ENCODE measurements at places on chromosomes 16 and 17.

GRCh38 chr17:79789943-79790804 lies 6.7 kb downstream of the CBX8 start:
- no peak for DNase-seq

- DNase-seq = no peak
Observed at GRCh38 chr16:15798671-15799070, 58.2 kb downstream of the MYH11 start.

- no peak for DNase-seq
Observed at GRCh38 chr16:11140867-11141266, 115.1 kb downstream of the SOCS1 start.

DNA sequence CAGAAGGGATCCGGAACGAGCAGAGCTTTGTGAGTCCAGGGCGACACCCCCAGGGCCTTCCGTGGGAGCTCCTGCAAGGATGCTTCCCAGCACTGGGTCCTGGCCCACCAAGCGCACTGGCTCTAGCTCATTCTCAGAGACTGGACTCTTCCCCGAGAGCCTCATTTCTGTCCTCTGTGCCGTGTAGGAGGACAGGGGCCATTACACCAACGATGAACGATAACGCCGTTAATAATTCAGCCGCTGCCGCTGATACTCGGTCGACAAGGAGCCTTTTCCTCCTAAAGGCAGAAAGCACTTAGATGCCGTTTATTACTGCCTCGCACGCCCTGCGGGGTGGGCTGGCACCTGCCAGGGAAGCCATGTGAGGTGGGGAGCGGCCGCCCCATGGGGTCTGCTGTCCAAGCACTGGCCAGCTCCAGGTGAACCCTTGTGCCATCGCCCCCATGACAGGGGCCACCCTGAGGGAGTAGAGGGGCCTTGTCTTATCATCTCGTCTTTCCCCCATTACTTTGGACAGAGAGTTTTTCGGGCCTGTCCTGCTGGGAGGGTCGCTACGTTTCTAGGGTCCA lies 33.5 kb downstream of the TBC1D16 start:
- no peak for DNase-seq

DNA sequence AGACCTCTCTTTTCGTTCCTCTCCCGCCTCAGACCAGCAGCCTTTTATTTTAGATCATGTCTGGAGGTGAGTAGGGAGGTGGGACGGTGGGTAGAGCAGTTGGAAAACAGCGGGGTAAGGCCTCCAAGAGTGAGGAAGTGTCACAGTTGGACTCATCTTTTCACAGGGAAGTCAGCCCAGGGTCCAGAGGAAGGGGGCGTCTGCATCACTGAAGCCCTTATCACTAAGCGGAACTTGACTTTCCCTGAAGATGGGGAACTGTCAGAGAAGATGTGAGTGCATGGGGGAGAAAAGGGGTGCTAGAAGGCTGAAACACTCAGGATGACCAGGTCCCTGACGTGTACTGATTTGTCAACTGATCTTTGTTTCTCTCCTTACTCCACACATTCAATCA lies 461 bp downstream of the LRRC46 start:
- DNase-seq = no peak

DNA sequence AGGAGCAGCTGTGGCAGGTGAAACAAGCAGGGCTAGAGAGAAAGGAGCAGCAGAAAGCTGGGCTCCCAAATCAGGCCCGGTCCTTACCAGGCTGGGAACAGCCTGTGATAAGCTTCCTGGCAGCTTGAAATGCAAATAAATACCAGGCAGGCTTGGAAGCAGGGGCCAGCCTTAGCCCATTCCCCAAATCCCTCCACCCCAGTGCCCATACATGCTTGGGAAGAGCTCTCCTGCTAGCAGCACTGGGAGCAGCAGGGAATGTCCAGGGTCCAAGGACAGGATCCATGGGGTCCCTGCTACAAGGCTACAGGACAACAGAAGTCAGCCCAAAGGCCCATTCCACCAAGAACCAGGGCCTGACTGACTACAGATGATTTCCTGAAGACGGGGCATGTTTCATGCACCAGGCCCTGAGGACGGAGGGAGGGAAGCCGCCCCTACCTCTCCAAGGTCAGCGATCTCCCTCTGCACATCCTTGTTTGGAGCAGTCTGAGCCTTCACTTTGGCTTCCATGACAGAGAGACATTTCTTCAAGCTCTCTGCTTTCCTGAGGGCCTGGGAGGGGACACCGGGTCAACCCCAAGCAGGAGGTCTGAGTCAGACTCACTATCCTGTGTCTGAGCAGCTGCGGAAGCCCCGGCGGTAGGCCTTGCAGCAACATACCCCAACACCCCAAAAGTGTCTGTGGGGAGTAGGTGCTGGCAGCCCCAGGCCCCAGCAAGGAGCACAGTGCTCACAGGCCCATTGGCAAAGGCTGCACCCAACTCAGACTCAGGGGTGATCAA lies 2.6 kb upstream of the EXOSC6 start:
- no peak for DNase-seq

DNA sequence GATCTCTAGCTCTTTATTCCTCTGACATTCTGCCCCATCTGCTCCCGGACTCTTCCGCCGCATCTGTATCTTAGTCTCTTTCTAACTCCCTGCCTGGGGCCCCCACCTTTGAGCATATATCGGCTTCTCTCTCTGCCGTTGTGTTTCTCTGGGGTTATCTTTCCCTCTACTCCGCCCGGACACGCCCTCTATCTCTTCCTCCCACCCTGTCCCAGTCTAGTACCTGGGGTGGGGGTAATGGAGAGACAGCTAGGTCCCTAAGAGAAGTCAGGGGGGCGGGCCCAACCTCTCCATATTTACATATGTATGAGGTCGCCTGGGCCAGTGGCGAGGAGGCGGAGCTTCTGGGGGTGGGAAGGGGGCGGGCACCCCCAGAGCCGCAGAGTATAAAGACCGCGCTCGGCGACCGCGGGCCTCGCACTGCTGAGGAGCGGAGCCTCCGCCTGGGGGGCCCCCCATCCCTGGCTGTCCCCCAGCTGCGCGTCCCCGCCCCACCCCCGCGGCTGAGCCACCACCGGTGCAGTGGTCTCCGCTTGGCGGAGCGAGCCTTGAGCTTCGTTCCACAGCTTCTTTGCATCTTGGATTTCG lies at the start of gene ATP1B2:
Gene ATP1B2, plus strand, starts transcription at position 418 of the 588 bp plus-strand sequence. CDS start 593 bp downstream, outside the sequence.
- DNase-seq = no peak

GRCh38 chr17:79214940-79215604 lies 140.4 kb downstream of the ENGASE start:
- DNase-seq = no peak

DNA sequence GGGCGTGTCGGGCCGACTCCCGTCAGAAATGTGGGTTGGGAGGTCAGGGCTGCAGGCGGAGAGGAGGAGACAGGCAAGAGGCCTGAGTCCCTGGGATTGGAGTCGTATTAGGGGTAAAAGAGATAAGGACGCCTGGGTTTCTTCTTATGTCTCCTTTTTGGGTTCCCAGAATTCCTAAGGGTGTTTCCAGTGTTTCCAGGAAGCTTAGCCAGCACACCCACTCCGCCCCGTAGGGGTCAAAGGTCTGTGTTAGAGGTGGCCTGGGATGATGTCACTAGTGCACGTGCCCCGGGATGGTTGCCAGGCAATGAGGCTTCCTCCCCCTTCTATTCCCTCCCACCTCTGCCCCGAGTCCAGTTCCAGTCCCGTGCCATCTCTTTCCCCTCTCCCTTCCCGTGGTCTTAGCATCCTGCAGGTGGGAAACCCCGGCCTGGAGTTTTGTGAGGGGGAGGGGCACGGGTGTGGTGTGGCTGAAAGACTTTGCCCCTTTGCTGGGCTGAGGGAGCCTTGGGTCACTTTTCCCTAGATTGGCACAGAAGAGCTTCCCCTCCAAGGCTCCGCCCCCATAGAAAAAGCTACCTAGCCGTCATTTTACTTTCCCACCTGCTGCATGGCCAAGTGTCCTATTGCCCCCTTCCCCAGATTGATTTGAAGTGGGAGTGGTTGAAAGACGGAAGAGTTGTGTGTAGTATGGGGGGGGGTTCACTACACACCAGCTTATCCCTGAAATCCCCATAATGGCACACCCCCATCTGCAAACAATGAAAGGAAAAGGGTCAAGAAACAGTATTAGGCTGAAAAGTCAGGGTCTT lies 2.8 kb downstream of the KDM6B start:
- peak; percentile 89 for DNase-seq

DNA sequence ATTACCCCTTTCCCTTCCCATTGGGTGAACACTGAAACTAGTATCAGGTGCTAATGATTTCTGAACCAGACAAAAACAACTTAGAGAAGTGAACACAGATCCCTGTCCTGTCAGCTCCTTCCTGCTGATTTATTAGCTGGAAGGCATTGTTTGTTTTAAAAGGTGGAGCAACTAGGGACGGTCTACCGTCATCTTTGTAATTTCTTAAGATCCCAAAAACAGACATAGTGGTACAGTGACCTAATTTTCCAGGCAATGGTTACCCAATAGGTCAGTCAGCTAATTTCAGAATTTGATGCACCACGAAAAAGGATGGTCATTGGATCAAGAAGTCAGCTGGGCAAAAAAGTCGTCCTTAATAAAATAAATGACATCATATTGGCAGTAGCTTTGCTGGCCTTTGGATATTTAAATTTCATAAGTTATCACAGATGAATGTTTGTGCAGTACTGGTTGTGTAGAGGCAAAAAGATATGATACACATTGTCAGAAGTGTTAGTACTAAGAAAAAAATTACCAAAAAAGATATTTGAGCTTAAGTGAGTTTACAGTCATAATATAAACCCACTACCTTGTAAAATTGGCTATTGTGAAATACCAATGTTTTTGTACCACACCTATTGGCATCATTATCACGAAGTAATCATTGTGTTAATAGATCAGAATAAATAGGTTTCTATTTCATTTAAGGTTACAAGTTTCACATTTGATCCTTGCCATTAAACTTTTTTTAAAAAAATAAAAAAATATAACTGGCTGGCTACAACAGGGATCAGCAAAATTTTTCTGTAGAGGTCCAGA lies 27.2 kb upstream of the KCNJ16 start:
- no peak for DNase-seq

GRCh38 chr17:29115961-29116803 lies 64.0 kb downstream of the MYO18A start:
- peak; percentile 67 for DNase-seq

GRCh38 chr16:49200223-49200820 lies 81.3 kb downstream of the CBLN1 start:
- DNase-seq = no peak

GRCh38 chr17:56319531-56319930 lies 166.3 kb downstream of the ANKFN1 start:
- DNase-seq = peak; percentile 83

DNA sequence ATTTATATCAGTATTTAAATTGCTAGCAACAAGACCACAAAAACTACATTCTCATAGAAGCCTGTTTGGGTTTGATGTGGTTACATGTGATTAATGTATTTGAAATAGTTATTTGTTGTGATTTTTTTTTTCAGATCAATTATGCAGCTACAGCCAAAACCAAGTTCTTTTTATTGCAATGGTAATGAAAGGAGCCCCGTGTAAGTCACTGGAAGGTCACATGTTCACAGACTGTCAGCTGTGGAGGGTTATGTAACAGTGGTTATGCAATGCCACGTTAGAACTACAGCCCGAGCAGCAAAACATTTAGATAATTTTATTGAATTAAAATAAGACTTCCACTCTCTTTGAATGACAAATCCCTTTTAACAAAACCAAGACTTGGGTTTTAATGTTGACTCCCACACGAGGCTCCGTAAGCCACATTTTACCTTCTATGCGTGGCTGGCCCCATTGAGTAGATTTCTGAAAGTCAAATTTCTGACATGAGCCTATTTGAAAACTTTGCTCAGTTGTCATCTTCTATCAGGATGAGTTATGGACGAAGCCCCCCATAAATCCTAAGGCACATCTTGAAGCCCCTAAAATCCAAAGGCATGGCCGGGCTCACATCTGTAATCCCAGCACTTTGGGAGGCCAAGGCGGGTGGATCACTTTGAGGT lies 41.8 kb upstream of the SEC14L1 start:
- DNase-seq = peak; percentile 51

DNA sequence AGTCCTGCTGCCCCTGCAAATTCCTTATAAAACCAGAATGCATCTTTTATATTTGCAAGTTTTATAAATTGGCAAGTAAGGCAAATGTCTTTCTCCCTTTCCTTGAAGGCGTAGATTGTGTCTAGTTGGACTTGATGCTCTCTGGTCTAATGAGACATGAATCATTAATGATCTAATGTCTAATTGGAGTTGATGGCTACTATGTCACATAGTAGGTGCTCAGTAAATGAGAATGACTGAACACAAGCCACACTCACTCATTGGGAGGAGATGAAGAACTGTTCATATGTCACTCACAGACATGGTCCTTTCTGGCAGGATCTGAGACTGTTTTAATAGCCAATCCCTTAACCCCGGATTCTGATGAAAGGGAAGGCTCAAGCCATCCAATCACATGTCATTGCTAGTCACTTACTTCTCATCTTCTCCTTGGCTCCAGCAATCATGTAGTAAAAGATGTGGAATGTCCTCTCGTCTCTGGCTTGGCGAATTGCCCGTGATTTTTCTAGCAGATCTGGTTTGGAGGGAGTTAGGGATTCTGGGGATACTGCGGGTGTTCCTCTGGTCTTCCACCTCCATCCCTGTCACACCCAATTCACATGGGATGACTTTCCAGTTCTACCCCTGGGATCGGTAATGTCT lies 81.0 kb downstream of the MYH11 start:
- DNase-seq = peak; percentile 45

All from HFFc6 (cell line).